Activated CD4-positive, alpha-beta T cell treated with anti-CD3 and anti-CD28 coated beads for 24 hours (primary cell): ENCODE measurements at places on chromosomes 7 and 10.

DNA sequence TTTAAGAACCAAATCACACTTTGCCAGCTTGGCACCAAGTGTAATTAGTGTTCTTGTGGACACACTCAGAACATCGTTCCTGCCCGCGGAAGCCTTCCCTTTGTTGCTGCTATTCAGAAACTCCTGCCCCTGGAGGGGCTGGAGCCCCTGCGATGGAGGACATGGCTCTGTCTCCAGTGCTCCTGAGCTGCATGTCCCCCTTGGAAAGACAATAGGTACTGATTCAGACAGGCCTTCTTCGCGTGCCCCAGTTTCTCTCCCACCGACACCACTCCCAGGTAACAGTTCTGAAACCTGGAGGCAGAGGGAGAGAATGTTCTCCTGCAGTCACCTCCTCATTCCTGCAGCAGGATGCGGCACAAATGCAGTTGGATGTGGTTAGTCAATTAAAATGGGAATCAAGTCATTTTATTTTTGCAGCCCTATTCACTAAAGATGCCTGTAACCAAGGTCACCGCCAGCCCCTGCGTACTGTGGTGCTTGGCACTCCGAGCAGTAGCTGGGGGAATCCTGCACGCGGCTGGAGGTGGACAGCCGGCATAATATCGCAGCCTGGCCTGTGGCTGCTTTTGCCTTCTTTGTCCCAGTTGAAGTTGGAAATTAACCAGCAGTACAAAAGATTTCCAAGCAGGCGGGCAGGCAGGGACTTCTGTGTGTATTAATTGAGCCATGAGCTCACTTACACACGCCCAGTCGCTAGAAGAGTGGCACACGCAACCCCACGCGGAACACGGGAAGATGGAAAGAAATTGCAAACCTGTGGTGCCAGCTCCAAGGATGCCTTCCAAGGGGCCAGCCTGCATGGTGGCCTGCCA lies 205.7 kb downstream of the EBF3 start:
- DNase-seq = no peak

DNA sequence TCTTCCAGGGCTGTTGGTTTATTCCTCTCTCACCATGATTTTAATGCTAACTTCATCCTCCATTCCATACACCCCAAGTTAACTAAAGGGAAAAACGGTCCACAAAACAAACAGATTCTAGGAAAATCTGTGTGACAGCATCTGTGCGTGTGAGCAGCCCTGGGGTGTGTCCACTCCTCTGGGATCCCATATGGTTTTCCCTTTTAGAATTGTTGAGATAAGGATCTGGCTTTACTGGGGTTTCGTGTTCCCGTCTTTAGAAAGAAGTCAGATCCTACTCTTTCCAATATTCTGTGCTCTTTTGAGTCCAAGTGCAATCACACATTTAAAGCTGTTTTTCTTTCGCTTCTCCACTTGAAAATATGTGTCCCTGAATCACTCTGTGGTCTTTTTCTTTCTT lies 257.1 kb downstream of the KLF6 start:
- DNase-seq = no peak

- DNase-seq = no peak
Measured at GRCh38 chr10:22723343-22723779, 9.0 kb upstream of the PIP4K2A start.

- no peak for DNase-seq
Measured at GRCh38 chr10:128151031-128151430, 24.8 kb upstream of the MKI67 start.

GRCh38 chr10:126749015-126749655 lies 78.6 kb upstream of the C10orf90 start:
- DNase-seq = peak; percentile 61

GRCh38 chr7:30406664-30407425 lies 71.7 kb downstream of the NOD1 start:
- no peak for DNase-seq

GRCh38 chr10:35226507-35226906 lies 99.9 kb downstream of the CREM start:
- no peak for DNase-seq

DNA sequence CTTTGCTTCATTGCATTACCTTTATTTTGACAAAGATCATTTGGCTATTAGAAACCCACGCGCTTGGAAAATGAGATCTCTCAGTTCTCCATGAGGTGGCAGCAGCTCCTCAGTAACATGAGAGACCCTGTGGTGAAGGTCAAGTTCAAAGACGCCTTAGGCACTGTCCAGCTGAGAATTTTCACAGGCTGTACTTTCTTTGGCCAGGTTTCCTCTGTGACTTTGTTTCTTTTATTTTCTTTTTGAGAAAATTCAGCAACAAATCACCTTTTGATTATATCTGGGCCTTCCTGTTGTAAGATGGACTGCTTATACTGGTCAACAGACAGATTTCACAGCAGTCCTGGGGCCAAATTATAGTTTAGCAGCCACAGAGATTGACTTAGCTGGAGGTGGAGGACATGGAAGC lies 54.5 kb downstream of the RAB18 start:
- no peak for DNase-seq

DNA sequence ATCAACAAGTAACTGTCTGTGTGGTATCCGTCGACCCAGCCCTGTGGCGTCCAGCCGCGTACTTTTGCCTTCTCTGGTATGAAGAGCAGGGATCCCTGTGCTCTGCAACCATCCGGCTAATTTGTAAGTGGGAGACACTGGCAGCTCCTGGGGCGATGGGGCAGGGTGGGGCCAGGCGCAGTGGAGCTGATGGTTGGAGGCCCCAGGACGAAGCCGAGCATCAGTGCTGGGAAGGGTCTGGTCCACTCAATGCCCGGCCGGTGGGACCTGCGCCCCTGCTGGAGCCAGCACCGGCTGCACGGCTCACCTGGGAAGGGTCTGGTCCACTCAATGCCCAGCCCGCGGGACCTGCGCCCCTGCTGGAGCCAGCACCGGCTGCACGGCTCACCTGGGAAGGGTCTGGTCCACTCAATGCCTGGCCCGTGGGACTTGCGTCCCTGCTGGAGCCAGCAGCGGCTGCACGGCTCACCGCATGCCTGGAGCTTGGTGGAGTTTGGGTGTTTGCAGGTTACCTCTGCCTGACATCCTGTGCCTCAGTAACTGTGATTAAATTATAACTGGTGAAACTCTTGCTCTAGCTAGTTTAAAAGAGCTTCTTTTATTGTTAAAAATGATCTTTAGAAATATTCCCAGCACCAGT lies 96.1 kb downstream of the NKX6-2 start:
- no peak for DNase-seq

GRCh38 chr10:70160798-70161197 lies 9.5 kb downstream of the SAR1A start:
- DNase-seq = no peak

DNA sequence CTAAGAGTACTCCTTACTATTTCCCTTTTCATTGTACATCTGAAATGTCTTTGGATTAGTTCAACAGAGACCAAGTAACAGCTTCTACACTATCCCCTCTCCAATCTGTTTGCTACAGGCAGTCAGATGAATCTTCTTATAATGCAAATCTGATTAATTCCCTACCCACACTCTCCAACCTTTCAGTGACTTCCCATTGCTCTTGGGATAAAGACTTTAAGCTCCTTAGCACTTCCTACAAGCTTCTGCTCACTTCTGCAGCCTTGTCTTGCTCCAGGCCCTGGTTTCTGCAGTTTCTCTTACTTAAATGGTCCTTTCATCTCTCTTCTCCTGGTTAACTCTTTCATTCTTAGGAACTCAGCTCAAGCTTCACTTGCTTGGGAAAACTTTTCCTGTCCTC lies 65.2 kb upstream of the FEZF1 start:
- no peak for DNase-seq

DNA sequence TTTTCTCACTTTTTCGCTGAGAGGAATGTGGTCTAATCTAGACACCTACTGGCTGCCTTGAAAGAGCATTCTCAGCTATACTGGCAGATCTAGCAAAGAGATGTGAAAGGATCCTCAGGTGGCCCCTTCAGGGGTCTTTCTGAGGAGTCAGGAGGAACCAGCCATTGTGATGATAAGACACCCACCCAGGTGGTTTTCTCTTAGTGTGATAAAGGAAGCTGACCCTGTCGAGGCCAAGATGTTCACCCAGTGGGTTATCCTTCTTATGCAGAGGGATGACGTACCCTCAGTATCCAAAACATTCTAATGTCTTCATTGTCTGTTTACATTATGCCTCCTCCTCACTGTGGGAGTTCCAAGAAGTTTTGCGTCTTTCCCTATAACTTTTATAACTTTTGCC lies 98.3 kb upstream of the LRGUK start:
- DNase-seq = no peak

DNA sequence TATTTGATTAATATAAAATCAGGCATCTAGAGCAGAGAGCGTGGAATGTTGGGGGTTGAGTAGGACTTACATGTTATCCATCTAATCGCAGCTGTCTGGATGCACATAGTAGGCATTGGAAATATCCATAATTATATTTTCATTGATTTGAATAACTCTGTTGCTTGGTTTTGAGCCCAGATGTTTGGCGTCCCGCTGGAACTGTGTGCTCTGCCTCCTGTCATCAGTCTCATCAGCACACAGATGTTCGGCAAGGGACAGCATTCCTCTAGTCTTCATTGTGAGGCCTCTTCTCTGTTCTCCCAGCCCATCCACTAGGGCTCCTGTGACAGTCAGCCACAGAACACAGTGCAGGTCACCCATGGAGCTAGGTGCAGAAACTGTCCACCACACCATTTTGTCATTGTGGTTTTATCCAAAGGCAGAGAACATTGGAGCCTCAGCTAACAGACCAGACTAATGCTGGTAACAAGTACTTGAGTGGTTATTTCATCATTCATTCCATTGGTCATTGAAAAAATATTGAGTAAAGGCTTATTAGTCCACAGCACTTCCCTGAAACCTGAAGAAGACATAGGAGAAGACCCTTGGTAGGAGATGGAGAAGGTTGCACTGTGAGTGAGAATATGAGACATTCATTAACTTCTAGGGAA lies 927.4 kb downstream of the LRMDA start:
- DNase-seq = no peak

GRCh38 chr7:131683536-131684125 lies 127.2 kb upstream of the PODXL start:
- DNase-seq = no peak

- no peak for DNase-seq
Measured at GRCh38 chr7:7989133-7989532, 20.5 kb downstream of the GLCCI1 start.

DNA sequence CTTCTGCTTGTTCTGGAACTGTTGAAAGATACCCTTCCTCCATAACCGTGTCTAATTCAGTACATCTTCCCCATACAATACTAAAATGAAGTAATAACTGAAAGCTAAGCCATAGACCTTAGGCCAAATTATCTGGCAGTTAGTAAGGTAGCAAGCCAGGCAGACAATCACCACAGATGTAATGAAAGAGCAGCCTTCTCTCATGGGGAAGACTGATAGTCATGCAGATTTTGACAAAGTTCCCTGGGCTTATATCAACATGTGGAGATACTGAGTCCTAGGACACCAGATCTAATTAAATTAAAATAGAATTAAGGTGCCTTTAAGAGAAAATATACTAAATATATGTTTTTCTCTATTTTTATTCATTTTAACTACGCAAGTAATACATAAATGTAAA lies 61.5 kb downstream of the PON1 start:
- DNase-seq = no peak
